ENCODE measurements at places on chromosomes 3 and 15.

- DNase-seq, result no peak
Observed at GRCh38 chr3:21169948-21170347, 581.1 kb downstream of the ZNF385D start.

DNA sequence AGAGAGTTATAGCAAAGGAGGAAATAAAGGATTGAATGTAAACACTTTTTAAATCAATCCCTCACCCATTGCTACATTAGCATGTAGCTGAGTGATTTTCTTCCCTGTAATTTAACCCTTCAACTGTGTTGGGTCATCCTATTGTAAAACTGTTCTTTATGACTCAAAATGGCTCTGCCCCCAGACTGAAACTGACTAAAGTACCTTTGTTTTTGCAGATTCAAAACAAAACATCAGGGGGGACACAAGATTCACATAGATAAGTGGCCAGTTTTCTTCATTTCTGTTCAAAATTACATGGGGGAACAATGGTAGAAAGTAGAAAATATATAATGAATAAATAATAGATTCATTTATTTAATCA, 268.4 kb downstream of the IGSF11 start:
- DNase-seq, result no peak

DNA sequence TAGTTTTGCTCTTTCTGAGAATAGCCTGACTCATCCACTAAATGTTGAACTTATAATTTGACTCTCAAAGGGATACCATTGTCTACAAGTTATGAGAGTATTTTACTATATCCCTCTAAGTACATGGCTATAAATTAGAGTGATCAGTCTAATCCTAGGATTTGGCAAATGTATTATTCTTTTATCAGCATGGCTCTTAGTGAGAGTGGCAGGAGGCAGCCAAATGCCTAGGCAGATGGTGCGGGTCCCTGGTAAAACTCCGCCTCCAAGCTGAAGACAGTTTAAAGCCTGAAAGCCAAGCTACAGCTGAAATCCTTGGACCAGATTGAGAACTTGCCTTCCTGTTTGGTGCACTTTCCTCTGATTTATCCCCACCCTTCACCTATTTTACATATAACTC, 631.8 kb downstream of the SQOR start:
- no peak for DNase-seq

- no peak for DNase-seq
Observed at GRCh38 chr15:47422881-47423665, 294.2 kb upstream of the SEMA6D start.

GRCh38 chr15:99446565-99447496, 119.0 kb upstream of the MEF2A start:
- DNase-seq, result no peak
